ENCODE measurements at places on chromosomes 12 and 14.

DNA sequence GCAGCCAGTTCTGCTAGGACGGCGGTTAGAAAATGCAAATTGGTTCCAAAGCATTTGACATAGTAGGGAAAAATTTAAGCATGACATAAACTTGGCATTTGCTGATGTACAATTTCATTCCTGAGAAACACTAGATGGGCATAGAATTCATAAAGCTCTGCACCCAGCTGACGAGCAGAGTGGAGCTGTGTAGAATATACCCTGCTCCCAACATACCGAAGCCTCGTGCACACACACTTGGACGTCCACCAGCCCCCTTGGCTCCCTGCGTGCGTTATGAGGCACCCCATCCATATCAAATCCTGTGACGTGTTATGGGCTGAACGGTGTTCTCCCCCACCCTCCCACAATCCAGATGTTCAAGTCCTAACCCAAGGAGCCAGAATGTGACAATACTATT, 65.4 kb downstream of the CLMN start:
- DNase-seq: no peak

- no peak for DNase-seq
These were observed 14.5 kb downstream of the BCL7A start for GRCh38 chr12:122036153-122036552.

GRCh38 chr14:66101662-66102061, 384.5 kb upstream of the CCDC196 start:
- DNase-seq: no peak

GRCh38 chr12:82596483-82596882, 90.2 kb upstream of the TMTC2 start:
- no peak for DNase-seq

- no peak for DNase-seq
These were observed 921 bp downstream of the RAD51B start for GRCh38 chr14:67820428-67820971.

- DNase-seq: no peak
These were observed 19.9 kb downstream of the SETD3 start for GRCh38 chr14:99460793-99461192.

- no peak for DNase-seq
These were observed 54.7 kb downstream of the RPS6KA5 start for GRCh38 chr14:91005716-91006115.

- no peak for DNase-seq
These were observed 111.6 kb downstream of the PIWIL1 start for GRCh38 chr12:130449291-130449690.

- no peak for DNase-seq
These were observed 12.0 kb upstream of the CRY1 start for GRCh38 chr12:107105410-107105703.

- no peak for DNase-seq
These were observed 25.5 kb upstream of the LDHB start for GRCh38 chr12:21683115-21683514.

DNA sequence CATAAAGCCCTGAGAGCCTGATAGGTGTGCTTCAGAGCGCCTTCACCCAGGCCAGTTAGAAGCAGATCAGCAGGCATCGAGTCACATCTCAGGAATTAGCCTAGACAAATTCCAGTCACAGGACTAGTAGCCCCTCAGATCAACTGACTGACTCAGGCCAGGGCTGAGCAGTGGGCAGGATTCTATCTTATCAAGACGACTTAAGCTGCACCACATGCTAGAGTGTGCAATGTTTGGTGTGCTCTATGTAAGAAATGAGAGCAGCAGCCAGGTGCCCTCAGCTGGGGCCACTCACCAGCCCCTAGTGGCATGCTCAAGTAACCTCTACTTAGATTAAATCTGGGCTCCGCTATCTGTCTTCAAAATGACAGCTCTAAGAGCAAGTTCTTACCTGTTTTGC, 19.7 kb upstream of the NGB start:
- no peak for DNase-seq

DNA sequence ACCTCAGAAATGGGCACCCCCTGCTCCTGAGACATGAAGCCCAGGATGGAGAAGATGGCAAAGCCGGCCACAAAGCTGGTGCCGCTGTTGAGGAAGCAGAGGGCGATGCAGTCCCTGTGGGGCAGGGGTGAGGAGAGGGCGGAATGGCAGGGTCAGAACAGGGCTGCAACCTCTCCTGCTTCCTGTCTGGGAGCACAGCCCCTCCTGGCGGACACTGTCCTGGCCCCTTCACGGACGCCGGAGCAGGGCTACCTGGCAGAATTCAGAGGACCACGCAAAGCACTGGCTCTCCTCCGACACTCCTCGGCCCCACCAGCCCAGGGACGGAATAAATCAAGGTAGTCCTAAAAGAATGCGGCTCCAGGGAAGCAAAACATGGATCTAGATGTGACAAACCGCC, 12.4 kb upstream of the SLC6A12 start:
- DNase-seq: no peak

DNA sequence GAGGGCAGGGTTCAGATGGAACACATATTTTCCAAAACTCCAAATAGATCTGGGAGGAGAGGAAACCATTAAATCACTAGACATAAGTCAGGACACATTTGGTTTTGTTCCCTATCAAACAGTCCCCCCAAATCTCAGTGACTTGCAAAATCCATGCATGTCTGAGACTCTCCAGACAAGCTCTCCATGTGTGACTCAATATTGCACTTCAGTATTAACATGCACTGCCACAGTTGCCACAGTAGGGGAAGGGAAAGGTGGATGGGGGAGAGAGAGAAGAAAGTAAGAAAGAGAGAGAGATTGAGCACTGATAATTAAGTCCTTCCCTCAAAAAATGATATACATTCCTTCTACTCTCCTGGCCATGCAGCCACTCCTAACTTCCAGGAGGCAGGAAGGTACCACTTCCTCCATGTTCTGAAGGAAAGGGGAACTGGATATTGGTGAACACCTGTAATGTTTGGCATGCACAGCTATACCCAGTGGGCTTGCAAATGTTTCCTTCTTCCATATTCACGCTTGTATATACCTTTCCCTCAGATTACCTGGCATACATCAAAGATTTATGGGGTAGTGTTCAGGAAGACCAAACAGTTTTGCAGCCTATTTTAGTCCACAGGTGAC, 310.0 kb downstream of the ZFP36L1 start:
- DNase-seq: no peak

- DNase-seq: peak; percentile 4
These were observed 202.2 kb downstream of the TMEM132D start for GRCh38 chr12:129701631-129702101.

- no peak for DNase-seq
These were observed 29.4 kb downstream of the PPP2R5E start for GRCh38 chr14:63513756-63514155.

DNA sequence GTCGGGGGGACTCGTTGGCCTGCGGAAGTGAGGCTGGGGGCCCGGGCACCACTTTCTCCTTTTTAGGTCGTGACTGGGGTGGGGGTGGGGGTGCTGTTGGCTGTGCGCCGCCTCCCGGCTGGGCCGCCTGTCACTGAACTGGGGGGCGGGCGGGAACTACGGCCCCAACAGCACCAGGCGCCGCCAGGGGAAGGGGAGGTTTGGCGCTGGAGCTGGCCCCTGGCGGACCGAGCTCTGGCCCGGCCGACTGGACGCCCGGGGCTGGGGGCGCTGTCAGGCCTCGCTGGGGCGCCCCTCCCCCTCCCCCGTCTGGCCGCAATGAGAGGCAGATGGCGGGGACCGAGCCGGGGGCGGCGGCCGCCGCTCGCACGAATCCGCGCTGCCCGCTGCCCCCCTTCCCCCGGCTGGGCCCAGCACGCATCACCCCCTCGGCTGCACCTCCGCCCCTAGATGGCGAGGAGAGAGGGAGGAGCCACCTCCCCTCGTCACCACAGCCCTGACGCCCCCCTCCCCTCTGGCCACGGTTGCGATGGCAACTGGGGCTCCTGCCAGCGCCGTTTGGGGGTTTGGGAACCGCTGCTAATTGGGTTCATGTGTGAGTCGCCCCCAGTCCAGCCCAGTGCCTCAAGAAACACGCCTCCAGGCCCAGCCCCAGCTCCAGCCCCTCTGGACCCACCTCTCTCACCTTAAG, 723 bp downstream of the NFATC4 start:
- peak; percentile 52 for DNase-seq

DNA sequence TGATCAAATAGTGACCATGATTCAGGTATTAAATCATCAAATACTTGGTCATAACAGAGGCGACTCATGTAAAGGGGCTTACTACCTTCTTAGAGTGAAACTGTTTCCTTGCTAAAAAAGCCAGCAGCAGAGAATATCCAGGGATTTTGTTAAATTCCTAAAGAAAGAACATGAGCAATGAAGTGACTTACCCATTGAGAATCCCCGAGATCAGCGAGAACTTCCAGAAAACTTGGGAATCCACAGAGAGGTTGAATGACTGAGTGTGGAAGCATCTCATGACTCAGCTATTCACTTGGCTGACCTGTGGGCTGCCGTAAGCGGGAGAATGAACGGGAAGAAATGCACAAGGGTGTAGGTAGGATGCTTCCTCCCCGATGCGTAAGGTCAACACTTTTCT, 85.3 kb upstream of the KCNA1 start:
- no peak for DNase-seq

DNA sequence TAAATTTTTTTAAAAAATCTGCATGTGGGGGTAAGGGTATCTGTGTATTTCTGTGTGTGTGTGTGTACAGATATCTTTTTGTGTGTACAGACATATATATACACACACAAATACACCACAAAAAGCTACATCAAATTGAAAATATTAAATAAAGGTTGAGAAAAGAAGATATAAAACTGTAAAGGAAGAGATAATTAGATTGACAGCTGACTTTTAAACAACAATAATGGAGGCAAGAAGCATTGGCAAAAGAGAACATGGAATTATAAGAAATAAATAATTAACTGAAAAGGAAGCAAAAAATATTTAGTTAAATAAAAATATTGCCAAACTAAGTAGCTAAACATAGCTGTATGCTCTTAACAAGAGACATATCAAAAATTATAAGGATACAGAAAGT, 291.4 kb downstream of the FSCB start:
- no peak for DNase-seq

DNA sequence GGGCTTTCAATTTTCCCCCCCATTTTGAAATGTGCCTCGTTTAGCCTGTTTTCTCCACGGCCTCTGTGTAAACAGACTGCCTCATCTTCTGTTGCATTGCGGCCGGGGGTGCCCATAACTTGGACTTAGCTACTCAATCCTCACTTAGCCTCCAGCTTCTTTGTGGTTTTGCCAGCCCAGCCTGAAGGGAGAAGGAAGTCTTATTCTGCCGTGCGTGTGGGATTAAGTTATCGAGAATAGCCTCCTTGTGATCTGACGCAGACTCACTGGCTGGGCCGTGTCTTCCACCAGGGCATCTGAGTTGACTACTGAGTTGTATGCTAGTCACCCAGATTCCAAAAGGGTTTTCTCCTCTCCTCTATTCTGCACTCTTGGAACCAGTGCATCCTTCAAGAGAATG, 8.1 kb downstream of the PRKAB1 start:
- DNase-seq: no peak
